ENCODE measurements at places on chromosomes 6 and 20.

- no peak for DNase-seq
Observed at GRCh38 chr6:42484261-42484660, 32.5 kb upstream of the TRERF1 start.

GRCh38 chr6:112085286-112086065 lies 1.8 kb downstream of the TUBE1 start:
- no peak for DNase-seq

GRCh38 chr20:35166242-35166830 lies 5.5 kb upstream of the PROCR start:
- DNase-seq: no peak

- DNase-seq: no peak
Observed at GRCh38 chr6:119314885-119315272, 34.7 kb downstream of the MAN1A1 start.

- no peak for DNase-seq
Observed at GRCh38 chr6:14676977-14677781, 559.6 kb downstream of the CD83 start.

Data from DMS79 (cell line).